ENCODE measurements at places on chromosomes 4 and X.

DNA sequence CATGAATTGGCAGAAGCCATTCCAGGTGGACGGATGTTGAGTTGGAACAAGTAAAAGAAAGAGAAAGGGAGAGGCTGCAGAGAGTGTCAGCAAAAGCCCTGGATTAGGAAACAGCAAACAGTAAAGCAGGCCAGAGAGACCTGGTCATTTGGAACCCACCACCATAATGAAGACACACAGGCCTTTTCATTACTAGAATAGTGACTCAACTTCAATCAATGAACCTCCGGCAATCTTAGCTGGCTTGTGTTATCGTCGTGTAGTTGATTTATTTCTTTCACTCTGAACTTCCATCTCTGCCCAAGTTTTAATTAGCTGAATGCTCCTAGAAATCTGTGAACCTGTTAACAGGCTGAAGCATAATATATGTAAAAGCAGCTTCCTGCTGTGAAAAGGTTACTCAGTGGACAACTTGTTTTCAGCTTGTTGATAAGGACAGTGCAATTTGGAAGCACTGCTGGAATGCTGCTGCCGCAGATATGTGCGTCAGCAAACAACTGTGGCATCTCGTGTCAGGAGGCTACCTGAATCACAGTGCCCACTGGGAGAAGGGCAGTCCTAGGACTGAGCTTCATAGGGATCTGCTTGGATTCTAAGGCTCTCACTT, 68.8 kb downstream of the SPANXN4 start:
- DNase-seq, result no peak

DNA sequence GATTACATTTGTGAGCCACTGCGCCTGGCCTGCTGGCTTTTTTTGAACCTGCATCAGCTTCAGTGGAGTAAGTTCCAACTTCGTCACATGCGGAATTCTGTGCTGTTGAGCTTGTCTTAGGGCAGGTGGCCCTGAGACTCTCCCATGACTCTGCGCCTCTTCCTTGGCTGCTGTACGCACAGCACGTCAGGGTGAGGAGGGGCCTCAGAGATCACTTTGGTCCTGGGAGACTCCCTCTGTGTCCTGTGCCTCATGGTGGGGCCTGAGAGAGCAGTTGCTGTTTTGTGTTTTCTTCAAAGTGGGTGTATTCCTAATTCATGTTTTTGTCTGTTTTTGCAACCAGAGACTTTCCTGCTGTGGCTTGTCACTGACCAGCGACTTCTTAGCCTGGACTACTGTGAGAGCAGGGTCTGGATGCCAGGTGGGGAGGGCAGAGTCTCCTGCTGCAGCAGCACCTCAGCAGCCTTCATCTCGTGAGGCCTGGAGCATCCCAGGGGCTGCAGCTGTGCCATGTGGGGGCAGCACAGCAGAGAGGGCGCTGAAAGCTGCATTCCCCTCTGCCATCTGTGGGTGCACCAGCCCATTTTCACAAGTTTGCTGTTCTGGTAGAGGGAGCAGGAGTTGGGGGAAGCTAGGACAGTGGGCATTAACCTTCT, 107.8 kb downstream of the TNIP2 start:
- DNase-seq, result no peak

DNA sequence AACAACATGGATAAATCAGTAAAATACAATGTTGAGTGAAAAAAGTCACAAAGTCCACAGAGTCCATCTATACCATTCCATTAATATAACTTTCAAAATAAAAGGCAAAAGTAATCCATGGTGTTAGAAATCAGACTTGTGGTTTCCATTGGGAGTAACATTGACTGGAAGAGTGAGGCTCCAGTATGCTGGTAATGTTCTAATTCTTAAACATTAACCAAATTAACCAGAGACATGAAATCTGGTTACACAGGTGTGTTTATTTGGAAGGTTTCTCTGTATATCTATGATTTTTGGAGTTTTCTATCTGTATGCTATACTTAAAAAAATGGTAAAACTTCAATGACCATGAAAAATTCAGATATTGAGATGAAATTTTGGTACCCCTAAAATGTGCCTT, 42.6 kb downstream of the SULT1B1 start:
- no peak for DNase-seq

GRCh38 chr4:183806341-183806740, 98.8 kb upstream of the STOX2 start:
- DNase-seq, result no peak

DNA sequence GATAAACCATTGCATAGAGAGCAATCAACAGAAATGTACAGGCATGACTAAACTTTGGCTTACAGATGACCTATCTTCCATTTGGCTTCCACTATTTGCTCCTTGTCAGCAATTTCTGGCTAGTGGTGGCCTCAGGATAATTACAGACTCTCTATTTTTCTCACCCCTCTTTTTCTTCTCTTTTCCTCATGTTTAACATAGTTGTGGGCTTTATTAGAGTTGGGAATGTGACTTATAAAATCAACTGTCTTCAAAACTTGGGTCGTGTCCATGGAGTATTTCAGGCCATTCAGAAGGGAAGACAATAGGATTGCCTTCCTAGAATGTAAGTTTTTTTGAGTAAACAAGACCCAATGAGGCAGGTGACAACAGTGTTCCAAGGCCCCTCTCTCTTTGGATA, 236.2 kb downstream of the FRAS1 start:
- no peak for DNase-seq

- DNase-seq, result no peak
These were observed 792.3 kb upstream of the HS3ST1 start for GRCh38 chr4:12221031-12221430.

DNA sequence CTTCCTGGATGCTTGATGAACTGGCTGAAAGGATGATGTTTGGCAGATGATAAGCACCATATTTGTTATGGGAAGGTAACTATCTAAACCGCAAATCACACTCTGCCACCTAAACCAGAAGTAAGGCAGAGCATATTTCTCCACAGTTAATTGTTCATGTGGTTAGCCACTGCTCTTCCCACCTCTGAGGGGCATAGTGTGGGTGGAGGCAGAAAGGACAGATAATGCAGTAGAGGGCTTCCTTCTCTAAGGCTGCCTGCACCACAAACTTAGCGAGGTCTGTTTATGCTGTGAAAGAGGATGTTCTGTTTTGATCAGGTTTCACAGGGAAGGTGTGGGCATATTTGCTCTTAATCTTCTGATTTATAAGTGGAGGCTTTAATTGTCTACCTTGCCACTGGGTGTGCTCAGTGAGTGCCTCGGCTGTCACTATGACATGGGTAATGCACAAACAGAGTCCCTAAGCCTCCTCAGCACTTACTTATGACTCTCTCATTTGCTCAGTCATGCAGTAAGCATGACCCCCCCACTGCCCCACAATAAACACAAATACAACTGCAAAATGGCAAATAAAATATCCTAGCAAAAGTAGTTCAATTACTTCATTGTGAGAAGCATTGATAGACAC, 401.0 kb downstream of the TMA16 start:
- DNase-seq, result no peak

DNA sequence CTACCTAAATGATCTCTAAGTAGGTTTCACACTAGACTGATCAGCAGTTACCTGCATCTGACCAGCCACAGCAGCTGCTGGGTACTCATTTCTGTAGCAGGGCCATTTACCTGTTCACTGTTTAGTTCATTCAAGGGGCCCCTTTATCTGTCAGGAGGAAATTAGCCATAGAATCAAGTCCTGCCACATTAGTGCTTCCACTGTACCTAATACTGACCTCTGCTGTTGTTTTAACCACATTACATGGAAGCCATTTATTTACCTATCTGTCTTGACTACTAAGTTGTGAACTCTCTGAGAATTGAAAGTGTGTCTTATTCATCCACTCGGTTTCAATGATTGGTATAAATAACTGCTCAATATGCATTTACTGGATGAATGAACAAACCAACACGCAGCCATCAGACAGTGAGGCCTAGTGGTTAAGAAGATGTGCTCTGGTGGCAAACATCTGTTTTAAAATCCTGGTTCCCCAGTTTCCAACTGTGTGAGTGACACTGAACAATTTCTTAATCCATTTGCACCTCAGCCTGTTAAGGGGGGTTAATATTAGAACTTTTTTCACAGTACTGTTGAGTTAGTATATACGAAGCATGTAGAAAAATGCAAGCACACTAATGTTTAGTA, 30.0 kb upstream of the ANXA5 start:
- no peak for DNase-seq

- DNase-seq, result no peak
These were observed 6.7 kb upstream of the CD38 start for GRCh38 chr4:15771216-15772058.

GRCh38 chr4:62901101-62901500, 1508.1 kb downstream of the TECRL start:
- DNase-seq, result no peak

GRCh38 chrX:71923516-71923915, 12.9 kb downstream of the NHSL2 start:
- DNase-seq, result no peak

DNA sequence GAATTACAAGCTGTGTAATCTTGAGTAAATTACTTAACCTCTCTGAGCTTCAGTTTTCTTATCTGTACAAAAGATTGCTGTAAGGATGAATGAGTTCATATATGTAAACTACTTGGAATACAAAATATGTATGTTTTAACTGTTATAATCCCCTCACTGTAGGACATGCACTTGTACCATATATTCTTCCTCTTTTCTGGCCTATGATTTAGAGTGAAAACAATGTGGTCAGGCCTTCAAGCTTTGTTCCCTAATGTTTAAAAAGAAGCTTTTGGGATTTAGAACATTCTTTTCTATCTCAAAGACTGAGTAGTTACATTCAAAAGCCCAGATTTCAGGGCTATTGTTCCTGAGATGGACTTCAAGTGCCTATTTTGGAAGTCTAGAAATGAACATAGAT, 26.7 kb upstream of the GPRIN3 start:
- DNase-seq, result no peak

DNA sequence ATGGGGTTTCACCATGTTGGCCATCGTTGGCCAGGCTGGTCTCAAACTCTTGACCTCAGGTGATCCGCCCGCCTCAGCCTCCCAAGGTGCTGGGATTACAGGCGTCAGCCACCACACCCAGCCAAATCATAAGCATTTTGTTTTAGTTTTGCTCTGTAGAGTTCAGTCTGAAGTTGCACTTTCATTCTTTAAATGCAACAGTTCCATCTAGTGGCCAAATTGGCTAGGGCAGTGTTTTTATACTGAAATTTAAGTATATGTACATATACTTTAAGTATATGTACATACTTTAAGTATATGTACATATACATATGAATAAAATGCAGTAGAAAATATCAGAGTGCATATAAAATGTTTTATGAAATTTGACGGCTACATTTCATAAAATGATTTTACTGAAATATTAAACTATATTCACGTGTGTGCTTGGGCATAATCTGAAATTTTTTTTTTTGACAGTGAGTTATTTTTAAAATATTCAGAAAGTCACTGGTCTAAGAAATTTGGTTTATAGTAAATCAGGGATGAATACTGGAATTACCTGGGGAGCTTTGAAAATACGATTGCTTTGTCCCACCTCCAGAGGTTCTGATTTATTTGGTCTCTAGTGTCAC, 145.5 kb downstream of the NWD2 start:
- DNase-seq, result peak; percentile 28

GRCh38 chr4:53590187-53590586, 1.1 kb downstream of the LNX1 start:
- no peak for DNase-seq

- no peak for DNase-seq
These were observed 1404.1 kb upstream of the IGFBP7 start for GRCh38 chr4:58514299-58514698.

DNA sequence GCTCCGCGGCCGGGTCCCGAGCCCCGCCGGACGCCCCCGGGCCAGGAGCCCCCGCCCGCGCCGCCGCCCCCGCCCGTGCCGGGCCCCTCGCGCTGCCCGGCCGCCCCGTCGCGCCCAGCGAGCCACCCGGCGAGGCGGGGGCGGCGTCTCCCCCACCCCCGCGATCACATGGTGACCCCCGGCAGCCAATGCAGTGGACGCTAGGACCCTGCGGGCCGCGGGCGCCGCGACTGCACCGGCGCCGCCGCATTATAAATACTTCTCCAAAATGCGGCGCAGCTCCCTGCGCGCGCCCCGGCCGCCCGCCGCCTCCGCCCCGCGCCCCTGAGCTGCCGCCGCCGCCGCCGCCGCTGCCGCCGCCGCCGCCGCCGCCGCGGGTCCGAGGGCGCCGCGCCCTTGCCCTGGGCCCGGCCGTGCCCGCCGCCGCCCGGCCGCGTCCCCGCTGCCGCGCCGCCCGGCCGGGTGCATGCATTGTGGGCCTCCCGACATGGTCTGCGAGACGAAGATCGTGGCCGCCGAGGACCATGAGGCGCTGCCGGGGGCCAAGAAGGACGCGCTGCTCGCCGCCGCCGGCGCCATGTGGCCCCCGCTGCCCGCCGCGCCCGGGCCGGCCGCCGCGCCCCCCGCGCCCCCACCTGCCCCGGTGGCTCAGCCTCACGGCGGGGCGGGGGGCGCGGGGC, at the start of gene NAT8L:
NAT8L (plus strand) TSS at position 282 of the 680 bp plus-strand sequence; CDS start at position 467, 185 bp downstream.
- no peak for DNase-seq

GRCh38 chrX:106510713-106511403, 100.9 kb upstream of the RADX start:
- no peak for DNase-seq

- DNase-seq, result no peak
These were observed 113.3 kb downstream of the PDS5A start for GRCh38 chr4:39864391-39864790.

GRCh38 chr4:155434904-155435303, 58.1 kb upstream of the MAP9 start:
- DNase-seq, result no peak

Measured in activated naive CD8-positive, alpha-beta T cell treated with anti-CD3 and anti-CD28 coated beads, Interleukin-2, amount 10 ng/mL, durations not matched to agents 7 days and 5 days (primary cell).